NCI-H1092 treated with DMSO at 0.1 percent for 48 hours (cell line): ENCODE measurements at places on chromosomes 11 and 22.

DNA sequence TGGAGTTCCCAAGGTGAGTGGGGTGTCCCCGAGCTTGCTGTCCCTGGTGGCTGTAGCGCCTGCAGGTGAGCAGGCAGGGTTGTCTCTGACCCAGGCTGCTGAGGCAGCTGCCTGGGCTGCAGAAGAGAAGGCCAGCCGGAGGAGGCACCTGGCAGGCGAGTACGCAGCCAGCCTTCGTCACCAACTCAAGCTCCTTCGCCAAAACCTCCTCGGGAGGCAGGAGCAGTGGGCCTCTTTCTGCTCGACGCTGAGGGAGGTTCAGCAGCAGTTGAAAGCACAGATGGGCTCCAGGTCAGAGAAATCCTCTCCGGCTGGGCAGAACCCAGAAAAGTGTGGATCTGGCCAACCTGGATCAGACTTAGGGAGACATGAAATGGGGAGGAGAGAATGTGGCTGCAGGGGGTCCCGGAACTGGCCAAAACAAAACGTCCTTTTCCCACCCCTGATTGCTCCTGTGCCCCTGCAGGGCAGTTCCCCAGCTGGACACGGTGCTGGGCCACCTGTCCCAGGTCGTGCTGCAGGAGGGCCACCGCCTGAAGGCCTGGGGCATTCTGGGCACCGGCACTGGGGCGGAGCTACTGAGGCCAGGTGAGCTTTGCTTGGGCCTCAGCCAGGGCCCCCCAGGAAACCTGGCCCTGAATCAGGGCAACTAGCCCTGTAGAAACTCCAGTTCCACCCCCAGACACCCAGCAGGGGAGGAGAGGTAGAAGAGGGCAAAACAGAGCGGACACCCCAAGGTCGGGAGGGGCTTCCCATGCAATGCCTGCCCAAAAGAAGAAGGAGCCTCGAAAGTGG is 56.7 kb downstream of the BTG4 start:
- DNase-seq: no peak

GRCh38 chr11:125941619-125942611 is 3.9 kb upstream of the VSIG10L2 start:
- peak; percentile 73 for DNase-seq

DNA sequence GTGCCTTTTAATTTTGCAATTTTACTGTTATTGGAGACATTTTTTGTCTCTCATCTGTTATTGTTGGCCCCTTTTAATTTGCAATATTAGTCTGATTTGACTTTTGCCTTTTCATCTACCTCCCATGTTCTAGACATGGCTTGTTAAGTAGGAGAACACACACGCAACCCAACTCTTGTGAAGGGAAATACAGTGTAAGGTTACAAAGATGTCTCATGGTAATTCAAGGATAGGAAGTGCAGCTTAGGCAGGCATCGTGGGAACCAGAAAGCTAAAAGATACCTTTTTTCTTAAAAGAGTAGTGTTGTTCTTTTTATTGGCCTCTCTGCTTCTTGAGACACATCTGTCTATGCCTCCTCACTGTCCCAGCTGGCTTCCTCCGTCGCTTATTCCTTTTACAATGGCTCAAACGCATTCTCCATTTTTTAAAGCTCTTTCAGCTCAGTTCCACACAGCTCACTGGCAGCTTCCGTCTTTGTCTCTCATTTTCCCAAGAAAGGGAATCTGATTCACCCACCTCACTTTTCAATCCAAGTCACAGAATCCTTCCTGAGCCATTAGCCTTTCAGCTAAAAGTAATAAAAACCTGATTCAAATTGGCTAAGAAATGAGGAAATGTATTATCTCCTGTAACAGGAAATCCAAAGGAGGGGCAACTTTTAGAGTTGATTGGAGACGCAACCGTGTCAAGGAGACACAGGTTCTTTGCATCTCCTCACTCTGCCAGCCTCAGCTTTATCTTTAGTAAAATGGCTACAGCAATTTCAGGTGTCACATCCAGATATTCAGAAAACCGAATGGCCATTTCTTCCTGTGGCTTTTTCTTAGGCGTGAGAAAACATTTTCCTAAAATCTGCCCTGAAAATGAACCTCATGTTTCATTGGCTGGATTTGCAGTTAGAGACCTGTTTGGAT is 57.2 kb downstream of the SIK2 start:
- DNase-seq: no peak

- peak; percentile 32 for DNase-seq
These were observed 256.5 kb downstream of the MN1 start for GRCh38 chr22:27545085-27545484.

GRCh38 chr11:119625206-119625978 is 103.6 kb downstream of the NECTIN1 start:
- no peak for DNase-seq

GRCh38 chr11:3707176-3707575 is 36.0 kb upstream of the CHRNA10 start:
- DNase-seq: no peak

DNA sequence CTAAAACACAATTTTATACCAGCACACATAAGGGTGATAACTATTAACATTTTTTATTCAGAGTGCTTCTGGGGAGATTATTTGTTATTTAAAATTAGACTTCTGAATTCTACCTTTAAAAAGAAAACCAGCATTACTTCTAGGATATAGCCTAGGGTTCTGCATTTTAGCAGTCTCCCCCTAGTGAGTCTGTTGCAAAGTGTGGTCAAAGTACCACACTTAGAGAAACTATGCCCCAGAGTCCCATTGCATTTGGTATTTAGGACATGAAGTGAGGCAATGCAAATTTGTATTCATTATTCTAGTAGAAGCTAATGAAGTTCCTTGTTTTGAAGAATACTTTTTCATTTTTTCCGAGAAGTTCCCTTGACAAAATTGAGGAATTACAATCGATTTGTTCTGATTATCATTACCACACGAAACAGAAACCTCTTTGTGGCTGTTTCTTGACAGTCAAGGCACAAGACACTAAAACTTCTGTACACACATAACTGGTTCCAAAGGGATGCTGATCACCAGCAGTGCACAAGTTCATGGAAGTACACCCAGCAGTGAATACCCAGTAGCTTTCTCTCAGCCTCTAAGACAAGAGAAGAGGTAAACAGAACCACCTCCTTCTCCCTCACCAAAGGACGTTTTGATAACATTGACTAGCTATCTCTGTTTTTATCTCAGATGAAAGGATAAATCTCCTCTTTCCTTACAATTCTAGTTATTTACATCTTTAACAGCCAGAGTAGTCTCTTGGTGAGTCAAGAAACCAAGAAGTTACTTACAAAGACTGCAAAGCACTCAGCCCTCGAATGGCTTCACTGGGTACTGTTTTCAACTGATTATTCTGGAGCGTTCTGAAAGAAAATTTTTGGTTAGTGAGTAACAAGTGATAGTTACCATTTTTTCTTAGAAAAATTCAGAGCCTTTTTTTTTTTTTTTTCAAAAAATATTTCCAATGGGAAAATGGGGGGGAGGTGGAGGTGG is 27.6 kb upstream of the CCDC34 start:
- DNase-seq: no peak

DNA sequence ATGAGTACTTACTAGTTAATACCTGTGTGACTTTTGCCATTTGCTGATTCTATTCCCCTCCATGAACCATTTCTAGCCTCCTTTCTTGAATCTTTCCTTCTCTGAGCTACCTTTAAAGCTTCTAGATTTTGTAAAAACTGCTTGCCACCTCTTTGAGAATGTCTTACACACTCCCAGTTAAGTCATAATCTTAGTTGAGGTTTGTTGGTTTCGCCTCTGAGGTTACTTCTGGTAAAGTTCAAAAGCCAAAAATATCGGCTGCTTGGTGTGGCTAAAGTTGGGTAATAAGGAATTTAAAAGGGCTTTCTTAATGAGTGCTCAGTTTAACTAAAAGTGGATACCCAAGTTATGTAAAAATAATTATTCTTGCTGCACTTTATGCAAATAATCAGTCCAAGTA is 10.4 kb upstream of the GLYAT start:
- no peak for DNase-seq

GRCh38 chr11:9530901-9531625 is 42.4 kb upstream of the WEE1 start:
- no peak for DNase-seq

DNA sequence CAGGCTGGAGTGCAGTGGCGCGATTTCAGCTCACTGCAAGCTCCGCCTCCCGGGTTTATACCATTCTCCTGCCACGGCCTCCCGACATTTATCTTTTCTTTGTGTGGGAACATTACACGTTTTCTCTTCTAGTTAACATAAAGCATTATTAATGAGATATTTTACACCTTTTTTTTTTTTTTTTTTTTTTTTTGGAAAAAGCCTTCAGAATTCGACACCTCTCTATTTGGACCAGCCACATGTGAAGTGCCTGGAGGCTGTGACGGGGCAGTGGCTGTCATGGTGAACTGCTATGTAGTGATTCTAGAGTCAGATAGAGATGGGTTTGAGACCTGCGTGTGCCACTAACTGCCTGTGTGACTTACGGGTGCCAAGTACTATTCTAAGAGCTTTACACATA is 64.3 kb downstream of the SMIM38 start:
- no peak for DNase-seq

DNA sequence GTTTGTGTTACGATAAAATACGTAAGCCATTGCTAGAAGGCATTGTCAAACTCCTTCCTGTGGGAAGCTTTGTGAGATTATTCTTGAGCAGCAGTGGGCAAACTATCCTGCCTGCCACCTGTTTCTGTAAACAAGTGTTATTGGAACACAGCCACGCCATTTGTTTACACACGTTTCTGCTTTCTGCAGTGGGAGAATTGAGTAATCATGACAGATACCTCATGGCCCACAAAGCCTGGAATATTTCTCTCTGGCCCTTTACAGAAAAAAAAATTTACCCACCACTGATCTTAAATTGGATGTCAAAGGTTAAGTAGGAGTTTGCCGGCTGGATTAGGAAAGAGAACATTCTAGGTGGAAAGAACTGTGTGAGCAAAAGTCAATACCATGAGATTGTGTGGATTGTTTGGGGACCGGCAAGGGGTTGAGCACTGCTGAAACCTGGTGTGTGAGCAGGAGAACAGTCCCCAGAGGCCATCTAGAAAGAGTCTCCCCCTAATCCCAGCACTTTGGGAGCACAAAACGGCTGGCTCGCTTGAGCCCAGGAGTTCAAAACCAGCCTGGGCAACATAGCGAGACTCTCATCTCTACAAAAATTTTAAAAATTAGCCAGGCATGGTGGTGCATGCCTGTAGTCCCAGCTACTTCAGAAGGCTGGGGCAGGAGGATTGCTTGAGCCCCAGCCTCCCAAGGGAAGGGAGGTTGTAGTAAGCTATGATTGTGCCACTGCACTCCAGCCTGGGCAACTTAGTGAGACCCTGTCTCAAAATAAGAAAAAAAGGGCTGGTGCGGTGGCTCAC is 6.0 kb upstream of the PLA2G6 start:
- DNase-seq: peak; percentile 89
